Forelimb muscle (tissue), 1 donor: ENCODE measurements at places on chromosomes 4 and X.
A peak's percentile ranks its signal among the peaks of the same experiment; 100 is the strongest.

- no peak for DNase-seq
These were observed 10.1 kb downstream of the SULT1B1 start for GRCh38 chr4:69750346-69750745.

GRCh38 chrX:104721854-104722253, 155.9 kb downstream of the IL1RAPL2 start:
- no peak for DNase-seq

- no peak for DNase-seq
These were observed 146.2 kb upstream of the TLL1 start for GRCh38 chr4:165726831-165727230.

GRCh38 chr4:80196922-80197573, at the start of gene PRDM8:
PRDM8 (plus strand) TSS chr4:80197503; CDS start chr4:80200081, 2,578 bp downstream.
- no peak for DNase-seq

DNA sequence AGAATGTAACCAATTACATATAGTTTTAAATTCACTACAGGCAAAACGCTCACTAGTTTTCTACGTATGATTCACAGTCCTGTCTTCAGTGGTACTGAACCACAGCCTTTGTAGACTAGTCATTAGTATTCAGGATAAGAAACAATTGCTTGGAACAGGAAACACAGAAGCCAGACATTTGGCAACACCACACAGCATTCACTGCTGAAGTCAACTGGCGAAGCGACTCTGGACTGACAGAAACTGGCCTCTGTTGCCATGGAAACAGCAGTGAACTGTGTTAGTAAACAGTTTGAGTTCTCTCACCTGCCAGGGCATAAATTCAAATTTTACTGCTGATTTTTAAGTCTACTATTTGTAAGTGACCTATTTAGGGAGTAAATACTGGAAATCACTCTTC, 57.6 kb downstream of the MAPK10 start:
- peak; percentile 71 for DNase-seq

DNA sequence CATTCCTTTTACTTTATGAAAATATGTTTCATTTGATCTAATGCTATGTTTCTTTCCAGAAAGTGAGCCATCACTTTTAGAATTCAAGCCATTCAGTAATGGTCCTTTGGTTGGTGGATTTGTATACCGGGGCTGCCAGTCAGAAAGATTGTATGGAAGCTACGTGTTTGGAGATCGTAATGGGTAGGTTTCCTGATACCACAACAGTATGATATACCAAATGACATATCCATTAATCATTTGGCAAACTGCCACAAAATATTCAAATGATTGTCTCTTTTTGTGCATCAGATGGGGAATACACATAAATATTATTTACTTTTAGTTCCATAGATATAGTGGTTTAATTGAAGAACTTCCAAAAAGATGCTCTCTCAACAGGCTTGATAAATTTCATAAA, 68.2 kb downstream of the HHIP start:
- no peak for DNase-seq

DNA sequence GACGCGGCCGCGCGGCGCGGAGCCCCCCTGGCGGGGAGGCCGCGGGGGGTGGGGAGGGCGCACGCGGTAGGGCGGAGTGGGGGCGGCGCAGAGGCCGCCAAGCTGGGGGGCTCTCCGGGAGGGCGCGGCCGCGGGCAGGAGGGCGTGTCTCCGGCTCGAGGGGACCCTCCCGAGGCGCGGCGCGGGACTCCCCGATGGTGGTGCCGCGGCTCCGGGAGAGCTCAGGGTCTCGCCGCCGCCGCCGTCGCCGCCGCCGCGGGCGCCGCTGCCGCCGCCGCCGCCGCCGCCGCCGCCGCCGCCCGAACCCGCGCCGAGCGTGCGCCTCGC, 165 bp upstream of the PTCHD1 start:
- DNase-seq: no peak

- DNase-seq: no peak
These were observed 35.9 kb downstream of the HMX1 start for GRCh38 chr4:8835521-8836365.

DNA sequence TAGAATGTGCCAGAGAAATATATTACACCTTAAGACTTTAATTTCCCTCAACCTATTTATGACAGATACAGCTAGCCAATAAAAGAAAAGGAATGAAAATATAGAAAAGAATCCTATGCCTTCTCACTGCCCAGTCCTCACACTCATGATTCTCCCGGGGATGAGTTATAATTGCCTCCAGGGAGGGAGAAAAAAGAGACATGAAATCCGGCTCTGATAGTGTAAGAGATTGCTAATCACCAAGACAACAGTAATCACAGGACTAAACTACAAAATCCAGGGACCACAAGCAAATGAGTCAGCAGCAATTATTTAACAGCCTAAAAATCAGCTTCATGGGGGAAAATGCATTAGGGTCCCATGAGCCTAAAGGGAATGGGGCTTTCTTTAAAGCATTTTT, 95.9 kb upstream of the DUSP21 start:
- no peak for DNase-seq

DNA sequence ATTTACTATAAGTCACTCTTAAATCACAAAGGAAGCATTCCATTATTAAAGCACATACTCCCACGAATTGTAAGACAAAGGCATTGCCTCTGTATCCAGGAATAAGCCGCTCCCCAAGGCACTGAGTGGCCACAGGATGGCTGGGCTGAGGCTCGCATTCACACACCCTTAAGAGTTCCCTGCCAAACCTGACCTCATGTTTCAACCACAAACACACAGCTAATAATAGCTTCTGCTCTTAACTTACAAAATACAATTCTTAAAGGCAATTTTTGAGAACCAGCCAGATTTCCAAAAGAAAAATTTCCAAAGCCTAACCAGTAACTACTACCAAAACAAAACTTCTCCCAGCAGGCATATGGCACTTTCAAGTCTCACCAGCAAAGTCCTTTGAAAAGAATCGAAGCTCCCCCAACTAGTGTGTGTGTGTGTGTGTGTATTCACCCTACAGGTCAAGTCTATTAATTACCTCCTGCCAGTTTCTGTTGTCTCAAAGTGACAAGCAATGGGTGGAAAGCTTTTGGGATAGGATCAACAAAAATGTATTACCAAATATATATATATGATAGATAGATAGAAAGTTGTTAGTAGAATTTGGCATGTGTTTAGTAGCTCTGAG, 36.0 kb downstream of the ARHGAP6 start:
- no peak for DNase-seq

DNA sequence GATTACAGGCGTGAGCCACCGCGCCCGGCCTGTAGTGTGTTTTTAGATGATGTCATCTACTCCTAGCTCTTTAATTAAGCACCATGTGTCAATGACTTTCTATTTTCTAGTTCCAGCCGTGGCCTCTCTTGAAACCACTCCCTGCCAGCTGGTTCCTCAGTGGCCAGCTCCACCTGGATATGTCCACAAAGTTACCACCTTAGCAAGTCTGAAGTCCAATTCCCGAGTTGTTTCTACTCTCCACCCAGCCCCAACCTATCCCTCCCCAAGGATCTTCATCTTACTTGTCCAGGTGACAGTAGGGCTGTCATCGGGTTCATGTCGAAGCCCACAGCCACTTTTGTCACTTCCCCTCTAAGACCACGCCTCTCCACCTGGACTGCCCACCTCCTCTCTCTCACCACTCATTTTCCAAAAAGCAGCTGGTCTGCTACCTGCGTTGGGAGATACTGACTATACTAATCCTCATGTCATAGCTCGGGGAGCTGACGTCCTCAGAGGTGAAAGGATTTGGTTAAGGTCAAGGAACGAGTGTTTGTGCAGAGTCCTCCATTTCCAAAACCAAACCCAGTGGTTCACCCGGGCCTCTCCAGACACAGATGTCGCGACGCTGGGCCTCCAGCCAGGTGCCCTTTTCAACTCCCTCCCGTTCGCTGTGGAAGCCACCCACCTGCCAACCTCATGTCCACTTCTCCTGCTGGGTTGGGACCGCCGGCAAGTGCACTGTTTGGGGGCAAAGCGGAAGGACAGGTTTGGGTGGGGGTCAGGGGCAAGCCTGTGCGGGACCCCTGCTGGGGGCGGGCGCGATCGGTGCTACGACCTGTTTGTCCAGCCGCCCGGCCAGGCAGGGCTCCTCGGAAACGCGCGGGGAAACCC, 704 bp downstream of the FAM3A start:
- no peak for DNase-seq

DNA sequence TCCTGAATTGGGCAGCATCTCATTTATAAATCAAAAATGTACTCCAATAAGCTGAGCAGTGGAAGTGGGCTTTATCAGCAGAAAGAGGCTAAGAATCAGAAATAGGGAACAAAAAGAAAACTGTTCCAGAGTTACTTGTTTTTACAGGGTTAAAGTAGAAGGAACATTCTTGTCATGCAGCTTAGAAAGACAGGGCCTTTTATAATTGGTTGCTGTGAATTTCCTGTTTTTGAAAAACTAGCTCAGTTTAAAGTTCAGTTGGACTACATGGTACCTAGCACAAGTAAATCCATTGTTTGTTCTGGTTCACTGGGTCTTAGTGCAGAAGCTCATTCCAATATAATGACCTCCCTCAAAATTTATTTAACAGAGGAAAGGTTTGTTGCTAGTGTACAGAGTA, 200.8 kb downstream of the GRIA2 start:
- no peak for DNase-seq

- no peak for DNase-seq
These were observed 105.9 kb upstream of the SCOC start for GRCh38 chr4:140267576-140267975.

DNA sequence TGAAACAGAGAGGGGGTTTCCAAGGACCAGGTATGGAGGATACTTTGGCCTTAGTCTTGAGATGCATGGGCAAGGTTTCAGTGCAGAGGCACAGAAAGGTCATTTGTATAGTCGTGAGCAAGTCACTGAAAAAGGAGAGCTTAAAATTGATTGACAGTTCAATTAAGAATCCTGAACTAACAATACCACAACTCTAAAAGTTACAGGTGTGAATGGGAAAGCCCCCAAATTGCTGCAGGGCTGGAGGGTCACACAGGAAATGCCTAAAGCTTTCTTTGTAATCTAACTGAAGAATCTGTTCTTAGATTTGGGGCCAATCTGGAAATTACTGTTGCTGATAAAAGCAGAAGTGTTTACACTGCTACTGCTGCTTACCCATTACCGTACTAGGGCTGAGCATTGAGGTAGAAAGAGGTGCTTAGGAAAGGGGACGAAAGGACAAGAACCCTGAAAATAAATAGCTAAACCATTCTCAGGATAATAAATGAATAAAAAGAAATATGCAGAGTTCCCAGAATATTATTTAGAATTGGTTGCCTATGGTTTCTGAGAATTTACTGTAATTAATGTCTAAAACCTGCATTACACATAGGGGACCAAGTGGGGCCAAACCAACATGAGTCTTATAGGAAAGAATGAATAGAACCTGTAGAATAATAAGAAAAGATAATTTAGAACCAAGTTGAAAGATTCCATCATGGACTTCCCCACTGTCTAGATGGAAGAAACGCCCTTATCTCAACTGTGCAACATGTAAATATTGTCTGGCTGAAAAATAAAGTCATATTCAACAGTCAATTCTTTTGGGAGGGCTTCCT, 91.9 kb upstream of the PPP1R2C start:
- no peak for DNase-seq

DNA sequence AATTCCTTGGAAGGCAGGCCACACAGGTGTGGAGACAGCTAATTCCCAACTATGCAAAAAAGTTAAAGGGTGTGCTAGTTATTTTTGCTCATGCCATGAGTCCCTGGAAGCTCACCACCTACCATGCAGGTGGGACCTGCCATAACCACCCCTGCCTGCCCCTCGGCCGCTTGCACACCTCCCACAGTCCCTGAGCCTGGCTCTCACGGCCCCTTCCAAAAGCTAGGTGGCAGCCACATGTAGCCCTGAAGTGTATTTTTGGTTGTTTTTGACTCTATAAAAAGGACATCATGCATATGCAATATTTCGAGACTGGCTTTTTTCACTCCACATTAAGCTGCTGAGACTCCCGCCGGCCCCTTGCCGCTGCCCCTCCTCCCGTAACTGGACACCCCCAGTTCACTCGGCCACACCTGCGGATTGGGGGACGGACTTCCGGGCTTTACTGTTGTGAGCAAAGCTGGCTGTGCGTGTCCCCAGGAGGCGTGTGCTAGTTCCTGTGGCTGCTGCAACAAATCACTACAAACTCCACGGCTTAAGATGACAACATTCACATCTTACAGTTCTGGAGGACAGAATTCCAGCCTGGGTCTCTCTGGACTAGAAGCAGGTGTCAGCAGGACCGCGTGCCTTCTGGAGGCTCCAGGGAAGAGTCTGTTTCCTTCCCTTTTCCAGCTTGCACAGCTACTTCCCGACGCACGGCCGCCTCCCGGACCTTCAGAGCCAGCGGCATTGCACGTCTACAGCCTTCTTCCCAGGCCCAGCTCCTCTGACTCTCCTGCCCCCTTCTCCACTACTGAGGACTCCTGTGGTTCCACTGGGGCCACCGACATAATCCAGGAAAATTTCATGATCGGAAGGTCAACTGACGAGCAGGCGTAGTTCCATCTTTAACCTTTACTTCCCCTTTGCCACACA, 24.8 kb downstream of the ZFYVE28 start:
- peak; percentile 28 for DNase-seq

DNA sequence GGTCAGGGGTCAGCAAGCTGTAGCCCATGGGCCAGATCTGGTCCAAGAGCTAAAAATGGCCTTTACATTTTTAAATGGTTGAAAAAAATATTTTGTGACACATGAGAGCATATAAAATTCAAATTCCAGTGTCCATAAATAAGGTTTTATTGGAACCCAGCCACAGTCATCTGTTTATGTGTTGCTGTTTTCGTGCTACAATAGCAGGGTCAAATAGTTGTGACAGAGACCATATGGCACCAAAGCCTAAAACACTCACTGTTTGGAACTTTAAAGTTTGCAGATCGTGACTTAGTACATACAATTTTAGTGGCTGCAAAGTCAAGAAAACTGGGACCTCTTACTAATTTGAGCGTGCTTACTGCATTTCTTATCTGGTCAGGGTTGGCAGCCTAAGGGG, 29.2 kb downstream of the LAMP2 start:
- DNase-seq: no peak

DNA sequence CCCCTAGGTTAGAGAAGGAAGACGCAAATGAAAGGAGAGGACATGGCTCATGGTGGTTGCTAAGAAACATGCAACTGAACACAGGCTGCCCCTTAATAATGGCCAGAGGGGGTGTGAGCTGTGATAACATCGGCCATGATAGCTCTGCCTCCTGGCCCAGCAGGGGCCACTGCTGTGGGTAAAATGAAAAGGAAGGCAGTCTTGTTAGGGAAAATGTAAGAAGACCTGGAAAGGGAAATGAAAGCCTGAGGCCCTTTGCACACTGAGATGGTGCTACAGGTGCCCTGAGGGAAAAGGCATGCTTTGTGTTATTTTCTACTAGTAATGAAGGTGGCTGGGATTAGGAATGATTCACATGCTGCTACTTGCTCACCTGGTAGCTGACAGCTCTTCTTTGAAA, 123.6 kb upstream of the MID1 start:
- DNase-seq: no peak

GRCh38 chr4:156336511-156336910, 382.8 kb upstream of the CTSO start:
- DNase-seq: no peak
